ENCODE measurements at places on chromosomes 7 and 10.

DNA sequence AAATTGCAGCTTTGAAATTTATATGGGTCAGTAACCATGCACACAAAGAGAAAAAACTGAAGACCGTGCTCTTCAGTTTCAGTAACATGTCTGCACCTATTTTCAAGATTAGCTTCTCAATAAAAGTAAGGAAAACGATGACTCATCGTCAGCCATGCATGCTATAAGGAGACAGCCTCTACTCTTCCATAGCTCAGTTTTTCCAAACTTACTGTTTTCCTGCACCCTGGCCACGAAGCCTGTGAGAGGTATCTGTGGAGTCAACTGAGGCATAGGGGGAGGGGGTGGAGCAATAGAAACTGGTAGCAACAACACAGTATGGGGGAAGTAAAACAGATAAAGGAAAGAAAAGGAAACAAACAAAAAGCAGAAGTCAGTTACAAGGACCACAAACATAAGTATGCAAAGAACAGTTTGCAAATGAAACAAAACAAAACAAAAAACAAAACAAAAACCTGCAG lies 58.0 kb downstream of the PDSS1 start:
- no peak for DNase-seq

DNA sequence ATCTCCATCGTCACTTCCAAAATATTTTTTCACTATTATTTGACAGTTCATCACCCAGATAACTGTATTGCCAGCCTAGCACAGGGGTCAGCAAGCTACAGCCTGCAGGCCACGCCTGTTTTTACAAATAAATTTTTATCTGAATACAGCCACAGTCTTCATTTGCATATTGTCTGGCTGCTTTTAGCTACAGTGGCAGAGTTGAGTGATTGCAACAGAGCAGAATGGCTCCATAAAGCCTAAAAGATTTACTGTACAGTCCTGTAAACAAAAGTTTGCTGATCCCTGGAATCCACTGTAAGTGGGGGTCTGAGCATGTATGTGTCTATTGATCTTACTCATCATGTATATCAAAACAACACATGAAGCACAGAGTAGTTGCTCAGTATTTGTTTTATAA lies 45.9 kb upstream of the GNAI1 start:
- no peak for DNase-seq

GRCh38 chr10:121831777-121832176 lies 96.1 kb downstream of the ATE1 start:
- DNase-seq = no peak

DNA sequence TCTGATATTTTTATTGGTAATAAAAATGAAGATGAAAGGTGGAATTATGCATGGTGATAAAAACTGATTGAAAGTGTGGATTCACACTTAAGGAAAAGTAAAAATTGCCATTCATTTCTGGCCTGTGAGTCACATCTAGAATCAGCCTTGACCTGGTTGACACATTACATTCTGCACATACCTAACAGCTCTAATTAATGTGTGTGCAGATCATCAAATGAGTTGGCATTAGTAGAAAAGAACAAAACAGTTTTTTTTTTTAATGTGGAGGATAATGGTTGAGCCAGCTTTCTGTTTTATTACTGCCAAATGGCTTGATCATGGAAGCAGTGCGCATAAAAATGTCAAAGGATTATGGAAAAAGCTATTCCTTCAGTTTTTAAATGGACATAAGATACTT lies 142.6 kb upstream of the TMEM196 start:
- no peak for DNase-seq

- peak; percentile 7 for DNase-seq
These were observed 1.3 kb upstream of the TAS2R38 start for GRCh38 chr7:141974831-141975230.

- DNase-seq = peak; percentile 93
These were observed 83.7 kb downstream of the SLC16A9 start for GRCh38 chr10:59625721-59626522.

GRCh38 chr7:93228302-93228701 lies 2.0 kb upstream of the HEPACAM2 start:
- peak; percentile 73 for DNase-seq

GRCh38 chr7:148238761-148239325 lies 351.7 kb upstream of the C7orf33 start:
- DNase-seq = no peak

GRCh38 chr7:148761499-148762278 lies 63.0 kb downstream of the CUL1 start:
- peak; percentile 30 for DNase-seq

DNA sequence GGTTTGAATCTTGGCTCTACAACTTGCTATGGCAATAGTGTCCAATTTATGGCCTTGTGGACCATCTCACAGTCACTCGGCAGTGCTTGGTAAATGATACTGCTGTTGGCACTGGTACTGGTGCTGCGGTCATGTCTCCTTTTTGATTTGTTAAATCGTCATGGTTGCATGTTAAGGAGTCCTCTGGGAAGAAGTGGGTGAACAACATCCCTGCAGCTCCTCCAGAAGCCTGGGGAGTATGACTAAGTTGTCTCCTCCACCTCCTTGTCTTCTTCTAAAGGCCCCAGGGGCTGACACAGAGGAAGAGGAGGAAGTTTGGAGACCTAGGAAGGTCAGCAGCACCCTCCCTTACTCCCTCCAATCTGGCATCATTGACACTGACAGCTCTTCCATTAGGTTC lies 8.5 kb downstream of the ITPRIP start:
- no peak for DNase-seq
